Testis (tissue), 5 donors: ENCODE measurements at places on chromosomes 6 and 20.

GRCh38 chr6:3822747-3823445, 26.3 kb upstream of the FAM50B start:
- DNase-seq: peak; percentile 59

DNA sequence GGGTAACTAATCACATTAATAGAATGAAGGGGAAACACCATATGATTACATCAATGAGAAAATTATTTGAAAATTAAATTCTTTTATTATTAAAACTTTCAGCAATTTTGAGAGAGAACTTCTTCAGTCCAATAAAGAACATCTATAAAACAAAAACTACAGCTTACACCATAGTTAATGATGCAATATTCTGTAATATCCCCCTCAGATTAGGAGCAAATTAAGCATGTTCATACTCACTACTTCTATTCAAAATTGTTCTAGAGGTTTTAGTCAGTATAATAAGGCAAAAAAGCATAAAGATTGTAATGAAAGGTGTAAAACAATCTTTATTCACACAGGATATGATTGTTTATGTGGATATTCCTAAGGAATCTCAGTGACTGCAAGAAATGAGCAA, 465.4 kb downstream of the CD109 start:
- DNase-seq: no peak

DNA sequence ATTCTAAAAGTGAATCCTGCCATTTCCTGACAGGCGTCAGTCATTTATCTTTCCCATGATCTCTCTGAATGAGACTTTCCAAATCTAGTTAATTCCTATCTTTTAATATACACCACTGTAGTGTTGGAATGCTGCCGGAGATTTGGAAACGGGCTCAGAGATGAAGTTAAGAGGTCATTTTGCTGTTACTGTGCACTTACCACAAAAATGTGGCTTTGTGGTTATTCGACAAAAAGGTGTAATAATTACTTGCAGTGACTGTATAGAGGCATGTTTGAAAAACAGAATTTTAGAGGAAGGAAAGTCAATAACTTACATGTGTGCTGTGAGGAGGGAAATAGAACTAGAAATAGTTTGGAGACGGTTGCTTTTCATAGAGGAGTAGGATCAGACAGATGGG, 460.2 kb upstream of the BTBD3 start:
- no peak for DNase-seq

DNA sequence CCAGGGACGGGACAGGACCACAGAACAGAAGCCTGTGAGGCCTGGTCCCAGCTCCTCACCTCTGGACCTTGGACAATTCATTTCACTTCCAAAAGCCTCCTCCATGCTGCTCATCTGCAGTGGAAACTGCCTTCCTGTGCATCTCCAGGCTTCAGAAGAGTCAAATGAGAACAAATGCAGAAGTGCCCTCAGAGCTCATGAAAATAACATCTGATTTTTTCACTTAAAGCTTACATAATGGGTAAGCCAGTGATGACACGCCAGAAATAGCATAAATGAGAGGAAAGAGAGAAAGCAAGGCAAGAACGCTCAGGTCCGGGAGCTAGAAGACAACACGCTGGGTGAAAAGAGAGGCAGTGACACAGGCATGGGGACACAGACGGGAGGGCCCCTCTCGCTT, 7.9 kb downstream of the CNKSR3 start:
- DNase-seq: no peak

- DNase-seq: no peak
Observed at GRCh38 chr20:53773792-53774401, 180.3 kb upstream of the ZNF217 start.

DNA sequence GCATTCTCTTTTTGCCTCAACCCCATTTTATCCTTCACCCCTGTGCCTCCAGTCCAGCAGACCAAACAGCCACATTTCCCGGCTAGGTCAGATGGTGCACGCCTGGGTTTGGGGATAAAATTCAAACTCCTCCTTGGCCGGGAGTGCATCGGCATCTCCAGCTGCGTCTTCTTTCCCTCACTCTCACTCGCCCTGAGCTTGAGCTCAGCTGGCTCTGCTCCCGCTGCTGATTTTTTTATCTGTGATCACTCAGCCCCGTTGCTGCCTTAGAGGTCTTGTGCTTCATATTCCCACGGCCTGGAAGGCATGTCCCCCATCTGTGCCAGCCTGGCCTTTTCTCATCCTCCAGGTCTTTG, 6.8 kb upstream of the EZR start:
- DNase-seq: peak; percentile 50

- DNase-seq: no peak
Observed at GRCh38 chr6:131916847-131917246, 34.3 kb downstream of the CCN2 start.

DNA sequence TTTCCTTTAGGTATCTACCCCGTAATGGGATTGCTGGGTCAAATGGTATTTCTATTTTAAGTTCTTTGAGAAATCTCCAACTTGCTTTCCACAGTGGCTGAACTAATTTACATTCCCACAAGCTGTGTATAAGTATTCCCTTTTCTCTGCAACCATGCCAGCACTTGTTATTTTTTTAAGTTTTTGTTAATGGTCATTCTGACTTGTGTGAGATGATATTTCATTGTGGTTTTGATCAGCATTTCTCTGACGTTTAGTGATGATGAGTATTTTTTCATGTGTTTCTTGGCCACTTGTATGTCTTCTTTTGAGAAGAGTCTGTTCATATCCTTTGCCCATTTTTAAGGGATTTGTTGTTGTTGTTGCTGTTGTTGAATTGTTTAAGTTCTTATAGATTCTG, 871.1 kb downstream of the KIF16B start:
- DNase-seq: no peak

GRCh38 chr6:161216616-161217205, 57.1 kb downstream of the AGPAT4 start:
- DNase-seq: no peak

DNA sequence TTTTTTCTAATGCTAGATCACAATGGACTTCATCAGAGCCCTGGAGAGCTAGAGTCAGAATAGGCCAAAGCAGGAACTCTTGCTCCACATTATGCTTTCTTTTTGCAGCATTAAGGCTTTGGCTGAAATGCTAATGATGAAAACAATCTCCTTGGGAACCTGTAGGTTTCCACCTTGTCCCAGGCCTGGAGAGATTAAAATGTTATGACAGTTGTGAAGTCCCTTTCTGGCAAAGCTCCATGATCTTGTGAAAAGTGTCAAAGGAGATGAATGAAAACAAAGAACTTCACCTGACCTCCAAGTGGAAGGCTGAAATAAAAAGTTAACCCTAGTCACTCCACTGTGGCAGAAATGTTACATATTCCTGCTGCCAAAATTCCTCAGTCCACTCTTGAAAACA, 64.0 kb upstream of the LRRC1 start:
- DNase-seq: no peak

- DNase-seq: peak; percentile 46
Observed at GRCh38 chr6:69719602-69720193, 77.1 kb downstream of the LMBRD1 start.

GRCh38 chr20:2871661-2872458, 1.4 kb upstream of the PTPRA start:
- DNase-seq: no peak

DNA sequence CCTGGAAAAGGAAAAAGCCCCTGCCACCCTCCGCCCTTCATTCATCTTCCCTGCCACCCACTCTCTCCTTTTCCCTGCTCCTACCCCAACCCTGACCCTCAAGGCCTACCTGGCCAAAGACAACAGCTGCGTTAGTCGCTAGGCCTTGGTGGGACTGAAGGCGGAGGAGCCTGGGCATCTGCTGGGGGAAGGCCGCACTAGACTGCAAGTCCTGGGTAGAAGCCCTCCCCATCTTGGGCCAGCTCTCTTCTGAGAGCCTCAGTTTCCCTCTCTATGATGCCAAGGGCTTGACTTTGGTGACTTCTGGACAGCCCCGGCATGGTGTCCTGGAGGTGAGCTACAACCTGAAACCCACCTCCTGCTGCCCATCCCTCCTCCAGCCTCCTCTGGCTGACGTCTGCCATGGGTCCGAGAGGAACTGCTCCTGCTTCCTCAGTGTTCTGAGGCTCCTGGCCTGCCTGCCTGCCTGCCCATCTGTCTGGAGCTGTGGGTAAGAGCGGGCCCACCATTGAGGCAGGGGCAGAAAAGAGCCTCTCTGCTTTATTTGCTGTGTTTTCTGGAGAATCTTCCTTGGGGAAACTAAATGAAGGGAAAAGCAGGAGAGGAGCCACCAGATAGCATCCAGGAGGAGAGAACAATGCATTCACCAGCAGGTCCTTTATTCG, 7.5 kb upstream of the FOXC1 start:
- DNase-seq: no peak

GRCh38 chr6:28005152-28005890, 48.3 kb downstream of the OR2B6 start:
- DNase-seq: no peak

DNA sequence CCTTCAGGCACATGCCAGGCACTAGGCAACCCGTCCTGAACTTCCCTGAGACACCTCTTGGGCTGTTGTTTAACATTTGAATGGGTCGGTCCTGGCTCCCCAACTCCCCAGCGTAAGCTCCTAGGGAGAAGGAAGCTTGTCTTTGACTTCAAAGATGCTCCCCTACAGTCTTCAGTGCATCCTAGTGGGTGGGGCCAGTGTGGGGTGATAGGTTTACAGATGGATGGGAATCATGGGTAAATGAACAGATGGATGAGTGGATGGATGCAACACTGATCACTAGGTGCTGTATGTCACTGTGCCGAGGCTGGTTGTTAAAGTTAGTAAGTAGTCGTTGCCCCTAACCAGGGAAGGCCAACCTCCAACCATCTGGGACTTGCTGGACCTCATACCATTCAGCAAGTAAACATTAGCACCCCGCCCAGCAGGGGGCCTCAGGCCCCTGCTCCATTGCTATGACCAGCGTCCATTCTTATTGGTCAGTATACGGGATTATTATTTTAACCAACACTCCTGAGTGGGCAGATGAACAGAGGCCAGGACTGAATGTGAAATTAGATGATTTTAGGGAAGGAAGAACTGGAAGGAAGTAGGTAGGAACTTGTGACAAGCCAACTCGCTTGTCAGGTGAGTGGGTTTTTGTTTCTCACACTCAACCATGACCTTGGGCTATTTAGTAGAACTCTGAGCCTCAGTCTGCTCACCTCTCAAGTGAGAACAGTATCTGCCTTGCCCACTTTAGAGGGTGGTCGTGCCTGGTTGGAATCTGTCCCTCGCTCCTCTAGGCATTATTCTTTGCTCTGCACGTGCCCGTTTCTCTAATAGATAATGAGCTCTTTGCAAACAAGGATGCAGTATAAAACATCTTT, 82.9 kb upstream of the FOXP4 start:
- peak; percentile 75 for DNase-seq

DNA sequence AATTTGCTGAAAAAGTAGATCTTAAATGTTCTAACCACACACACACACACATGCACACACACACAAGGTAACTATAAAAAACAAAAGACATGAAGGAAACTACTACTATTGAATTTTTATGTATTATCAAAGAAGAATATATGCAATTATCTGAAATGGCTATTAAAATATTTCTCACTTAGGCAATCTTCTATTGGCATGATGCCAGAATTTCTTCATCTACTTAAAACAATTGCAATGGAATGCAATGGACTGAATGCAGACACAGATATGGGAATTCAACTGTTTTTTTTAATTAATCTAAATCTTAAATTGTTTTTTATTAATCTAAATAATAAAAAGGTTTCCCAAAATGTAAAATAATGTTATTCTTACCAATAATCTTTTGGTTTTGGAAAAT, 152.6 kb upstream of the SMLR1 start:
- DNase-seq: no peak

DNA sequence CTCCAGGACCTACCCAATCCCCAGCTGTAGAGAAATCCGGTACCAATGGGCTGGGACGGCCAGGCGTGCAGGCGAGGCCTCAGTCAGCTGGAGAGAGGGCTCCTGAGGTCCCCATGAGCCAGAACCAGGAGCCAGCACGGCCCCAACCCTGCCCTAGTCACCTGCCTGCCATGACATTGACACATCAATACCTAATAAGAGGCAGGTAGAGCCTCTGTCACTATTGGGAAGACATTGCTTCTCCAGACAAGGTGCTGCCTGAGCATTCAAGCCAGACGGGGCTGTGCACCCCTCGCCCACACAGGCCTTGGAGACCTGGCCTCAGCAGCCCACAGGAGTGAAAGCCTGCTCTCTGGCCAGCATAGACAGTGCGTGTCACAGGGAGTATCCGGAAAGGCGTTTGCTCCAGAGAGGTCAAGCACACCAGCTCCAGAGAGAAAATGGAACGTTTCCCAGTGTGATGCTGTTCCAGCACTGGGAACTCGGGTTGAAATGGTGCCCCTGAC, 3.5 kb downstream of the DLL1 start:
- DNase-seq: peak; percentile 27

GRCh38 chr20:64083378-64083803, 807 bp downstream of the LKAAEAR1 start:
- DNase-seq: peak; percentile 79

GRCh38 chr20:47484303-47484702, 17.4 kb upstream of the NCOA3 start:
- DNase-seq: no peak

GRCh38 chr6:62042429-62042828, 243.6 kb downstream of the KHDRBS2 start:
- DNase-seq: no peak

DNA sequence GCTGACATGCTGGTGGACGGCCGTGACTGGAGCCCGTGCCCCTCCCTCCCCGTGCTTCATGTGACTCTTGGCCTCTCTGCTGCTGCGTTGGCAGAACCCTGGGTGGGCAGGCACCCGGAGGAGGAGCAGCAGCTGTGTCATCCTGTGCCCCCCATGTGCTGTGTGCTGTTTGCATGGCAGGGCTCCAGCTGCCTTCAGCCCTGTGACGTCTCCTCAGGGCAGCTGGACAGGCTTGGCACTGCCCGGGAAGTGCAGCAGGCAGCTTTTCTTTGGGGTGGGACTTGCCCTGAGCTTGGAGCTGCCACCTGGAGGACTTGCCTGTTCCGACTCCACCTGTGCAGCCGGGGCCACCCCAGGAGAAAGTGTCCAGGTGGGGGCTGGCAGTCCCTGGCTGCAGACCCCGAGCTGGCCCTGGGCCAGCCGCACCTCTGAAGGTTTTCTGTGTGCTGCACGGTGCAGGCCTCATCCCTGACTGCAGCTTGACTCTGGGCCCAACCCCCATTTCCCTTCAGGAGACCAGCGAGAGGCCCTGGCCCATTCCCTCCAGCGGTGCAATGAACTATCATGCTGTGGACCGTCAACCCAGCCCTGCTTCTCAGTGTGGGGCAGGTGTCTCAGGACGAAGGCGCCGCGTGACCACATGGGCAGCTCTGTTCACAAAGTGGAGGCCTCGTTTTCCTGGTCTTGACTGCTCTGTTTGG, 8.1 kb downstream of the NPBWR2 start:
- no peak for DNase-seq

GRCh38 chr6:144652292-144652891, 367.3 kb downstream of the UTRN start:
- DNase-seq: no peak

- no peak for DNase-seq
Observed at GRCh38 chr6:36319436-36319762, 17.3 kb downstream of the BNIP5 start.

GRCh38 chr6:169094552-169094950, 159.1 kb downstream of the THBS2 start:
- DNase-seq: no peak

DNA sequence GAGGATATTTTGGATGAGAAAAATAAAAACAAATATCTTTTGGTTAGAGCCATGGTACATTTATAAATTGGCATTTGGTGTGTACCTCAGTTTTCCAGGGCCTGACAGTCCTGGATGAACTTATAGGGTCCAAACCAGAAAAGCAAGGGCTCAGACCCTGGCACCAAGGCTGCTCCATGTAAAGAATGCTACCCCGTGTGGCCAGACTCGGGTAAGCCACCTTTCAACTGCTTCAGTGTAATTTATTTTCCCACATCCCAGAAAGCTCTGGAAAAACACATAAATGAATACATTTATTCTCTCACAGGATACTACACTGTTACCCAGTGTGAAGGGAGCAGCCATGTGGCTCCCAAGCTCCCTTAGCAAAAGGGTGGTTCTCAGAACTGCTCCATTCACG, 13.8 kb downstream of the MRPL14 start:
- no peak for DNase-seq
